ENCODE measurements at places on chromosomes 6 and 20. TPM values are rescaled to one million over a fixed set of nuclear protein-coding genes. Genes with fewer than 3 reads are reported as not detected.

OXT gene
- 6.7 TPM for total RNA-seq

DNA sequence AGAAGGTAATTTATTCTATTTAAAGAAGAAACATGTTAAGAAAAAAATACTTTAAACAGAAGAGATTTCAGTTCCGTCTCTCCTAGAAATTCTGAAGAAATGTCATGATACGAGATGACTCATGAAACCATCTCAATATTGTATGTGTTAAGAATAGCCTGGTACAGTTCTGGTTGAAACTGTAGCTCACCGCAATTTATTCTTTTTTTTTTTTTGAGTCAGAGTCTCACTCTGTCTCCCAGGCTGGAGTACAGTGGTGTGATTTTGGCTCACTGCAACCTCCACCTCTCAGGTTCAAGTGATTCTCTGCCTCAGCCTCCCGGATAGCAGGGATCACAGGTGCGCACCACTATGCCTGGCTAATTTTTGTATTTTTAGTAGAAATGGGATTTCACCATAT is 103.3 kb downstream of the ARHGAP18 start:
- DNase-seq: no peak
- H3K27ac ChIP-seq: no peak overlapping the region
- no peaks in the 10 kb centered on the region for H3K27me3 ChIP-seq
- H3K4me1 ChIP-seq: peaks cover 7% of the 10 kb centered on the region
- no peaks in the 10 kb centered on the region for H3K36me3 ChIP-seq

VWA7 gene
- 6.3 TPM for total RNA-seq

ULBP2 gene
- total RNA-seq: 1.5 TPM

DNA sequence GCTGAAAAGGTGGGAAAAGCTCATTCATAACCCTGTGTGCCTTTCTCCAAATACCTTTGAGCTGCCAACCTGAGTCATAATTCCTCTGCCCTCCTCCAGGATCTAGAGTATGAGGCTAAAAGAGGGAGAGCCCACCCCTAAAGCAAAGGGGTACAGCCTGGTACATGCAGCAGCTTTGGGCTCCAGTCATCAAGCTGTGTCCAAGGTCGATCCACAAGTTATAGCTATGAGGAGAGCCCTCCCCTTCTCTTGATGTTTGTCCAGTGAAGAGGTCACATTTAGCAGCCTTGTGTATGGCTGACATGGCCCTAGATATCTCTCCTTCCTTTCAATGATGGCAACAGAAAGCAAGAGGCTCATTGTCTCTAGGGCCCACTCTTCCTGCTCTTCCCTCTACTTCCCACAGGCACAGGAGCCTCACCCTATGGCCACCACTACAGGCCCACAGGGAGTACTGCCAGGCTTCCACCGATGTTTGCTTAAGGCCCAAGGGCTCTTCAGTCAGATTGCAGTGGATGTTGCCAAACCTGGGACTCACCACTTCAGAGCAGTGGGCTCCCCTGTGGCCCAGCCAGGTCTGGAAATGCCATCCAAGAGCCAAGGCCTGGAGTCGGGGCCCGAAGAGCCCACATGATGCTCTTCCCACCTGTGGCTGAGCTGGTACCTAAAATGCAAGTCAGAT is 176.8 kb downstream of the CD83 start:
- no peaks in the 10 kb centered on the region for H3K36me3 ChIP-seq
- no peak overlapping the region for H3K27ac ChIP-seq
- H3K4me3 ChIP-seq: no peak overlapping the region
- no peaks in the 10 kb centered on the region for H3K4me1 ChIP-seq

- no peak overlapping the region for H3K4me3 ChIP-seq
- H3K27me3 ChIP-seq: no peaks in the 10 kb centered on the region
- DNase-seq: no peak
- no peak overlapping the region for H3K27ac ChIP-seq
These were observed 9.8 kb downstream of the SERPINB9 start for GRCh38 chr6:2893281-2893680.

DNA sequence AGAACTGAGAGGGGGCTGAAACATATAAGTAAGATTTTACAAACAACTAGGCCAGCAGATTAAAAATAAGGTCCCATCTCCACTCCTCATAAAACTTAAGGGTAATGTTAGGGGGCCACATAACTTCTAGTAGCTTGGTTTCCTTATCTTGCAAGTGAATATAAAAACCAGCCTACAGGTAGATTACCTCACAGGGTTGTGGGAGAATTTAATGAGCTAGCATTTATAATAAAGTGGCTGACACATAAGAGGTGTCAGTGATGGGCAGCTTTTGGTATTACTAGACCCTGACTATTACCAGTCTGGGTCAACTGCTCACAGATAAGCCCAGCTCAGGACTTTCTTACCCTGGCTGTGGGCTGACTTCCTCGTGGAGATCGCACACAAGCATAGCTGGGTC is 9.2 kb upstream of the PPP1R14C start:
- no peak overlapping the region for H3K27ac ChIP-seq
- H3K4me1 ChIP-seq: no peaks in the 10 kb centered on the region
- DNase-seq: no peak
- no peaks in the 10 kb centered on the region for H3K36me3 ChIP-seq
- H3K27me3 ChIP-seq: no peaks in the 10 kb centered on the region
